Astrocyte (in vitro differentiated cells and primary cell): ENCODE measurements at places on chromosomes 12 and 14. TPM values are rescaled to one million over a fixed set of nuclear protein-coding genes. Genes with fewer than 3 reads are reported as not detected.

AQP5 gene
- total RNA-seq: not detected in 2 replicates

ISM2 gene
- 0.39 and 0.50 TPM in 2 replicates for total RNA-seq

DNA sequence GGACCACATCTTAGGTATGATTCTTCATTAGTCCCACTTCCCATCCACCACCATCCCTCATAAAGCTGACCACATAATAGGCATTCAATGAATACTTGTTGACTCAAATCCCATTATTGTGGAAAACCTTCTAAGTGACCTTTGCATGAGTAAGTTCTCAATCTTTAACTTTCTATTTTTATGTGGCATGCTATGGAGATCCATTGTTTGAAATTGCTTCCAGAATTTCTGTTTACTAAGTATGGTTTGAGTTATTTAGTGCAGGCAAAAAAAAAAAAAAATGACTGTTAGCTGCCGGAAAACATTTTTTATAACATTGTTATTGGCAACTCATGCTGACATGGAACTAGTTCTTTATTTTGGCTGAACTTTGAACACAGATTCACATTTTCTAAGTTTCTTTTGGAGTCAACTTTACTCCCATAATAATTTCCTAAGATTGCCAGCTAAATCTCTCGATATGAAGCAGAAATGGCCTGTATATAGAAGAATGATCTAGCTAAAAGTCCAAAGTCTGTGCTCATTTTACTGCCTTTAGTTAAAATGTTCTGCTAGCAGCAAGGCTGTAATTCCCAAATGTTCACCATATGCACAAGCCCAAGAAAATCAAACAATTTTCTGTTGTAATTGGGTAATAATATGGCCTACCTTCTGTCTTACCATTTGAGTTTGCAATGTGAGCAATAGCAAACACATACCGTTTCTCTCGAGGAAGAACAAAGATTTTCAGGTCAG lies 77.9 kb downstream of the PTGER2 start:
- DNase-seq: peak; percentile 85

- DNase-seq: no peak
These were observed 15.2 kb downstream of the NAA30 start for GRCh38 chr14:57405562-57405961.

DNA sequence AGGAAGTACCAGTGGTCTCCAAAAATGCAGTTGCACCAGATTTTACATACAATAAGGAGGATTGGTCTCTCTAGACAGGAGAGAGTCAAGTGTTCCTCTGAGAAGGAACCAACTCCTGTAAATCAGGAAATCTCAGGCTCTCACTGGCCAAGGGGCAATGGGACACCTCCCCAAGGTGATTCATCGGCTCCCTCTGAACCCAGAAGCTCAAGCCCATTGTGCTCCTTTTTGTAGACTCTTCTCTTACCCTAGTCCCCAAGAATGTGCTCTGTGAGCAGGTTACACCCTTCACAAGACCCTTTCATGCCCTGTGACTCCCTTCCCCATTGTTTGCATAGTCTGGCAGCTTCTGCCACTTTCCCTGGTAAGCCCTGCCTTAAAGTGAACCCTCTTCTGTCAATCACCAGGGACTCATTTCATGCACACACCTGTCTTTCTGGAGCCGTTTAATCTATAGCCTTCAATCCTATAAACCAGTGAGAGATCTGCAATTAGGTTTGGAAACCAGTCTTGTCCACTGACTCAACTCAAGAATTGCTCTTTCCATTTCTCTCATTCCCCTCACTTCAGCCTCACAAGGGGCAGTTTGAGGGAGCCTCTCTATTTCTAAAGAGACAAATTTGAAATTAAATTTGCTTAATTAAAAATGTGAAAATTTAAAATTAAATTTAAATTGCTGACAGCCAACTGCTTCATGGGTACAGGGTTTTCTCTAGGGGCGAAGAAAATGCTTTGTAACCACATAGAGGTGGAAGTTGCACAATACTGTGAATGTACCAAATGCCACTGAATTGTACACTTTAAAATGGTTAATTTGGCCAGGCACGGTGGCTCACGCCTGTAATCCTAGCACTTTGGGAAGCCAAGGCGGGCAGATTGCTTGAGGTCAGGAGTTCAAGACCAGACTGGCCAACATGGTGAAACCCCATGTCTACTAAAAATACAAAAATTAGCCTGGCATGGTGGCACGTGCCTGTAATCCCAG lies 38.3 kb upstream of the LTA4H start:
- no peak for DNase-seq

TAS2R30 gene
- 1.3 and 1.7 TPM in 2 replicates for total RNA-seq

- no peak for DNase-seq
These were observed 1.1 kb upstream of the ITGA7 start for GRCh38 chr12:55708695-55709233.
